Retina (tissue), 1 donor: ENCODE measurements at places on chromosomes 7 and 10.
A peak's percentile ranks its signal among the peaks of the same experiment; 100 is the strongest.

GRCh38 chr10:77643795-77644468, 6.3 kb upstream of the KCNMA1 start:
- DNase-seq: peak; percentile 53

- DNase-seq: no peak
Measured at GRCh38 chr7:139762886-139763285, 14.9 kb downstream of the HIPK2 start.

- DNase-seq: no peak
Measured at GRCh38 chr7:139798892-139799291, 21.1 kb upstream of the HIPK2 start.

DNA sequence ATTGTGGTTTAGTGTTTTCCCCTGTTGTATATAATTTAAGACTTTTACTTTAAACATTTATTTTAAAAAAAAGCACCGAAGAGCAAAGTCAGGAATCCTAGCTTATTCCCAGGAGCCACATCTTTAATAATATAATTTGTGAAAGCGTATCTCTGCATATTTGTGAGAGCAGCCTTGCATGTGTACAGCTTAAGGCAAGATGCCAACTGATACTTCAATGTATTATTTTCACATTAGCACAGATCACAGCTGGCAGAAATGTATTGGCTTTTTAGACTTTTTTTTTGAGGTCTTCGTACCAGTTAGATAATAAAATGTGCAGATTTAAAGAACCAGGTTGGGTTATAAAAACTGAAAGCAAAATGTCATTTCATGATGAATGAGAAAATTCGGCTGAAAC, 845.7 kb upstream of the POT1 start:
- DNase-seq: no peak

GRCh38 chr10:49781247-49781646, 19.1 kb upstream of the OGDHL start:
- DNase-seq: no peak

DNA sequence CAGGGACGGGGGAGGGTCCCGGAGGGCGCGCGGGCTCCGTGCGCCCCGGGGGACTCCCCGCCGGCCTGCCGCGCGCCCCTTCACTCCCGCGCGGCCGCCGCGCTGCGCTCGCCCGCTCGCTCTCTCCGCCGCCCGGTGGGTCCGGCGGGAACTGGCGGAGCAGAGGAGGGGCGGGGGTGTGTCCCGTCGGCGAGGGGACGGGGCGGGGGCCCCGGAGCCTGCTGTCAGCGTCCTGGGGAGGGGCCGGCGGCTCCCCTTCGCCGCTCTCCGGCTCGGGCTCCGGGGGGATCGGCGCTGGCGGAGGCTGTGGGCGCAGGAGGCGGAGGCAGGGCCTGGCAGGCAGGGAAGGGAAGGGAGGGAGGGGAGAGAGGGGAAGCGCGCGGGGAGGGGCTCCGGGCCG, at the start of gene SH3PXD2A:
SH3PXD2A (minus strand) TSS at position 153 of the 400 bp plus-strand sequence. CDS start 310 bp downstream, outside the sequence.
- no peak for DNase-seq

GRCh38 chr7:85887133-85887532, 700.3 kb upstream of the SEMA3D start:
- no peak for DNase-seq

- DNase-seq: no peak
Measured at GRCh38 chr7:123293710-123294109, 93.9 kb upstream of the SLC13A1 start.

GRCh38 chr10:97083228-97083829, 102.4 kb downstream of the SLIT1 start:
- DNase-seq: no peak

- DNase-seq: no peak
Measured at GRCh38 chr7:45650404-45651394, 76.5 kb downstream of the ADCY1 start.

DNA sequence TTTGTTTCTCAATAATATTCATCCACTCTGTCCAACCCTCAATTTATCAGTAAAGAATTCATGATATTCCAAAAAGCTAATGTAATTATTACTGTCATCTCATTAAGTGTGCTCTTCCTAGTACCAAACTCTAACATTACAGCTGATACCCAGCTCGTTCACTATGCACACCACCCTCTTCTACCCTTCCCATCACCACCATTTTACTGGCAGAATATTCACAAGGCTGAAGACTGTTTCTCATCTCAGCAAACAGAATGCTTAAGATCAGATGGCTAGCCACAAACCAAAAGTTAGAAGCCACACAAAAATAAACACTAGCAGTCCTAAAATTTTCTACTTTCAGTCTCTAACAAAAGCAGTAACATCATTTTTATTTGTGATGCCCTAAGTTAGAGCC, 121.5 kb downstream of the SRPK2 start:
- no peak for DNase-seq

- no peak for DNase-seq
Measured at GRCh38 chr10:58932126-58932525, 244.3 kb upstream of the PHYHIPL start.

- peak; percentile 23 for DNase-seq
Measured at GRCh38 chr10:31912898-31913850, 15.5 kb downstream of the ARHGAP12 start.

DNA sequence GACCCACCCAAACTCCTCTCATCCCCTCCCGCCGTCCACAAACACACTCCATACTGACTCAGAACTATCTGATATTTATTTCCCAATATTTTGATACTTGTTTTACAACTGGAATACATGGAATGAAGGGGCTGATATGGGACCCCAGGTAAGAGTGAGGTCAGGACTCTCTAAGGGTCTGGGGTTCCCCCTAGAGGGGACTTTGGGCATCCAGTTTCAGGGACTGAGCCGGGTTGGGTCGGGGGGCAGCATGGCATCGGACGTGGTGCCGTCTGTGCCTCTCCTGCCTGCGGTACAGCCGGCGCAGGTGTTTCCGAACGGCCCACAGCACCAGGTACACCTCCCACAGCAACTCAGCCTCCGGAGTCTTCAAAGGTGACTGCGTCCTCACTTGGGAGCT, 7.5 kb downstream of the SPACDR start:
- no peak for DNase-seq

- DNase-seq: no peak
Measured at GRCh38 chr10:24873281-24873683, 79.1 kb downstream of the PRTFDC1 start.

- DNase-seq: peak; percentile 26
Measured at GRCh38 chr10:99266383-99266782, 30.7 kb upstream of the HPSE2 start.

DNA sequence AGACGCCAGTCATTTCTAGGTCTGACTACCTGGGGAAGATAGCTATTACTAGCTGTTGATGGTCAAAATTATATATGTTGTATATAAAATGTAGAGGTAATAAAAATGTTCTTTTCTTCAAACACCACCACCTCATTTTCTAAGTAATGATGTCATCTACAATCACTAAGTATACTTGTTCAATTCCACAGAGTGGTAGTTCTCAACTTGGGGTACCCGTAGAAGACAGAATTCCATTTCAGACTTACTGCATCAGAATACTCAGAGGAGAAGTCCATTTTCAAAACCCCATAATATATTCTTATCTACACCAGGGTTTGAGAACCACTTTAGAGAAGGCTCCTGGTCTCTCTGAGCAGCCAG, 191.9 kb downstream of the PTN start:
- DNase-seq: no peak

- no peak for DNase-seq
Measured at GRCh38 chr7:49264530-49264929, 340.2 kb downstream of the CDC14C start.

- no peak for DNase-seq
Measured at GRCh38 chr10:15572531-15573045, 147.1 kb downstream of the ITGA8 start.

- no peak for DNase-seq
Measured at GRCh38 chr10:31242902-31243301, 76.1 kb upstream of the ZEB1 start.

GRCh38 chr7:21579341-21580072, 36.7 kb downstream of the DNAH11 start:
- DNase-seq: no peak

DNA sequence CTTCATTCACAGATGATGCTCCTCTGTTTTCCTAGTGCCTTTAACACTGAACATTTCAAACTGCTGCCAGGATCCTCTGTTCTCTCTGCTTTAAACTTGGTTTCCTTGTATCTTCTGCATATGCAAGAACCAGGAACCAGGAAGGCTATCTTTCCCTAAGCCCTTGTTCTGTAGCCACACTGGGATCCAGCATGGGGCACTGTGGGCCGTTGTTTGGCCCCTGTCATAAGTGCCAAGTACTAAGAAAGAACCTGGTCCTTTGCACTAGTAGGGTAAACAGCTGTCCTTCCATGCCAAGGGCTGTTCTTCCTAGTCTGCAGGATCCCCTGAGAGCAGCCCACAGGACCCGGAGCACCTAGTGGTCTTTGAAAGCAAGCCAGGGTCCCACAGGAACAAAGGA, 49.0 kb upstream of the TRIM8 start:
- DNase-seq: no peak

GRCh38 chr10:124250506-124250905, 157.1 kb upstream of the CHST15 start:
- DNase-seq: no peak

DNA sequence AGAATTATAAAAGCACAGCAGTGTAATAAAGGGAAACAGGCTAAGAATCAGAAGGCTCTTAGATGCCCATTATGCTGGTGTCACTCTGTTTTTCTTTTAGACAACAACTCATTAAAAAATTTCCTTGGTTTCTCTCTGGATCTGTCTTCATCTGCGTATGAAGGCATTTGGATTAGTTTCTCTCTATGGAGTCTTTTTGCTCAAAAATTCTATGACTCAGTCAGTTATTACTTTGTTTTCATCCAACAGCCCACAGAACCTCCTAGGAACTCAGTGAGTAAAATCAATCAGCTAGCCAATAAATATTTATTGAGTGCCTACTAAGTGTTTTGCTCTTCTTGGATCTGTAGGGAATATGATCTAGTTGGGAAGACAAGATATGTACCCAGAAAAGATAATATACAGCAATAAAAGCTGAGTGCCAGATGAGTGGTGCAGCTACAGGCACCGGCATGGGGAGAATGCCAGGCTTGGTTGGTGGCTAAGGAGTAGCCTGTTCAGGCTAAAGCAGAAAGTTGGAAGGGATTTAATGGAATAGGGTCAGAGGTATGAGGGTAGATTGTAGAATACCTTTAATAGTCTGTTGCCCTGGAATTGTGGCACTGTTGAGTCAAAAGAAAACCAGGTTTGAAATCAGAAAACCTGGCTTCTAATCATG, 156.2 kb downstream of the LRRC4 start:
- DNase-seq: no peak

- DNase-seq: no peak
Measured at GRCh38 chr10:119516381-119517234, 25.9 kb downstream of the RGS10 start.

DNA sequence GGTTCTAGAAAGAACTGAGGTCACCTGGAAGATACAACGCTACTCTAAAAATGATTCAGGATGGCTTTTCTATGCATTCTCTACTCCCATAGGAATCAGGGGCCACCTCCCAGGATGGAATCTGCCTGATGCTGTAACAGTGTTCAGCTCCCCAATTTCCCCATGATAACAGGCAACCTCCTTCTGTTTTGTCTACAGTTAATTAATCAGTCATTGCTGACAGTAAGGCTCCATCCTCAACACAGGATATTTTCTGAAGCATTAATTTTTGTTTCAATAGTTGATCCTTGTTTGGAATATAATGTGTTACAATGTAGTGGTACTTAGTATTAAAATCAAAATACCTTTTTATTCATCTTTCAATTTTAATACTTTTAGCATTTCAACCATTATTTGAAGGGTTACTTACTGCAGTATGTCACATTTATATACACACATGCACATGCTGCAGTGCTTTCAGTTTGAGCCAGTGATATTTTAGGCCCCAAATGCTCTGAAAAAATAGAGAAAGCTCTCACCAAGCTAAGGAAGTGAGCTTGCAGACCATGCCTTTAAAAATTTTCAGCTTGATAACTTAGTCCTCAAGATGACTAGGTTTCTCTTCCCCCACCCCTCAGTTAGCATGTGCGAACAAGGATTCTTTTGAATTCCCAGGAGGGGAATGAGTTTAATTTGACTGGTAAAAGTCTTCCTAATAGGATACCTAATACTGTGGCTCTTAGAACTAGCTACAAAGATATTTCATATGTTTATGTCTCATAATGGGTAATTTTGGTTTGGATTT, 592 bp upstream of the PIK3CG start:
- no peak for DNase-seq

DNA sequence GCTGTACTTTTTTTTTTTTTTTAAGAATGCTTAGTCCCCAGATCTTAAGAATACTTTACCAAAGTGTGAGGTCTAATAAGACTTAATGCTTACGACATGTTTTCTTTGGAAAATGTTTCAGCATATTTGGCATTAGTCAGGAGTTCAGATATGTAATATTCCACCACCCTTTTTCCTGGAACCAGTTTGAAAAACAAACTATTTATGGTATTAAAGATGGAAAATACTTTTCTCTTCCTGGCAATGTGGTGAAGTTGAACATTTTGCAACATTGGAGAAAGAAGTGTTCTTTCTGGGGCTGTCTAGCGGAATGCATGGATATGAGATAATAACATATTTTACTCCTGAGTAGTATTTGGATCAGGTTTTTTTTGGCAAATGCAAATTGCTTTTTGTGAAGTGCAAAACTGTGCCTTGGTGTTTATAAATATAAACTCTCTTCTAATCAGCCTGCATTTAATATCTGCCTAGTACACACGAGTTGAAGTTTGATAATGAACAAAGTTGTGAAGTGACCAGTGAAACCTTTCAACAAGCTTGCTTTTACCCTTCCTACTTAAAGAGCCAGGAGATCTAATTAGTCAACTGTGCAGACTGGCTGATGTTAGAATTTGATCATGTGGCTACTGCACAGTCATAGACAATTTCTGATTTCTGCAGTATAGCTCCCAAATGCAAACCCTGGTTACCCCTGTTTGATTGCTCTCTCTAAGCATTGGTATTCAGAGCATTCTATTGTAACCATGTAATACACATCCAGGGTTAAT, 20.9 kb downstream of the MAP3K8 start:
- no peak for DNase-seq

DNA sequence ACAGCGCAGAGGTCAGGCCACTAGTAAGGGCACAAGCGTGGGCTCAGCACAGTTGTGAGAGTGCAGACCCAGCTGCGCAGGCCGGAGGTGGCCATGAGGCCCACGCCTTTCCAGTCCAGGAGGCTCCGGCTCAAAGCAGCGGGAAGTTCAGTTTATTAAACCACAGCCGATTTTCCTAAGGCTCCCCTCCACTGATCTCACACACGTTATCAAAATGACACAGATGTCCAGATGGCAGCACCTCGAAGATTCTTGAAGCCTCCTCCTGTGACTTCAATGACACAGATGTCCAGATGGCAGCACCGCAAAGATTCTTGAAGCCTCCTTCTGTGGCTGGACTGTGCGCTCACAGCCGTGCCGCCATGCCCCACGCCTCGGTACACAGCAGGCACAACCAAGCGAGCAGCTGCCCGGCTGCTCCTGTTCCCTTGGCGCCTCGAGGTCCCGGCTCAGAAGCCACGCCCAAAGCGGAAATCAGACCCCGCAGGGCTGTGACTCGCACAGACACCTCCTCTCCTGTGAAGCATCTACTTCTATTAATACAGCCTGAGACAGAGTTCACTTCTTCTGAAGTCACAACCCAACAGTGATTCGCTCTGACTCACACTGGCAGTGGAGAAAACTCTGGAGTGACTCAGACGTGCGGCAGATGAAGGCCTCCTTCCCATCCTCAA, 122.7 kb downstream of the MAD1L1 start:
- DNase-seq: peak; percentile 63
